T-helper 9 cell (primary cell): ENCODE measurements at places on chromosomes 7 and 10.

DNA sequence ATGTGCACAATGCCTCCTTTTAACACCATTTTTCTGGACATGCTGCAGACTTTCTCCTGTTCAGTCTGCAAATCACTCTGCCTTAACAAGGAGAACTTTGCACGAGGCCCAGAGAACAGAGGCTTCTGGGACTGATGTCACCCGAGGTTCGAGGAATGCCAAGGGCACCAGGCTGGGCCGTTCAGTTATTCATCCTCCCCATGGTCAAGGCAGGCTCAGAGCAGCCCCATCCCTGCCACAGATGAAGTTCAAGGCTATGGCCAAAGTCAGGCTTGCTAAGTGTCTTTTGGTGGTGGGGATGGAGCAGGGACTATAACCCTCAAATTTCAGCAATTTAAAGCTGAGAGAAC lies 9.4 kb upstream of the DUSP5 start:
- DNase-seq = no peak

DNA sequence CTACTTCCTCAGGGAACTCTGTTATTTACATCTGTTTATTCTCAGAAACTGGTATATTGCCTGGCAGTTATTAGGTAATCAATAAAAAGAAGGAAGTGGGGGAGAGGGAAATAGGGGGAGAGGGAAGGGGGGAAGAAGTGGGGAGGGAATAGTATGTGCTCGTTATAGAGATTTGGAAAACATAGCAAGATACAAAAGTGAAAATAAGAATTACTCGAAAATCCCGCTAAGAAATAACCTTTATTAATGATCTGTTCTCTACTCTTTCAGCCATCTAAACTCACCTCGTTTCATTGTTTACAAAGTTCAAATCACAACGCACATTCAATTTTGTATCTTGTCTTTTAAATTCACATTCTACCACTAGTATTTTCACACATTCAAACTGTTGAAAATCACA lies 63.0 kb upstream of the CDCA7L start:
- no peak for DNase-seq

DNA sequence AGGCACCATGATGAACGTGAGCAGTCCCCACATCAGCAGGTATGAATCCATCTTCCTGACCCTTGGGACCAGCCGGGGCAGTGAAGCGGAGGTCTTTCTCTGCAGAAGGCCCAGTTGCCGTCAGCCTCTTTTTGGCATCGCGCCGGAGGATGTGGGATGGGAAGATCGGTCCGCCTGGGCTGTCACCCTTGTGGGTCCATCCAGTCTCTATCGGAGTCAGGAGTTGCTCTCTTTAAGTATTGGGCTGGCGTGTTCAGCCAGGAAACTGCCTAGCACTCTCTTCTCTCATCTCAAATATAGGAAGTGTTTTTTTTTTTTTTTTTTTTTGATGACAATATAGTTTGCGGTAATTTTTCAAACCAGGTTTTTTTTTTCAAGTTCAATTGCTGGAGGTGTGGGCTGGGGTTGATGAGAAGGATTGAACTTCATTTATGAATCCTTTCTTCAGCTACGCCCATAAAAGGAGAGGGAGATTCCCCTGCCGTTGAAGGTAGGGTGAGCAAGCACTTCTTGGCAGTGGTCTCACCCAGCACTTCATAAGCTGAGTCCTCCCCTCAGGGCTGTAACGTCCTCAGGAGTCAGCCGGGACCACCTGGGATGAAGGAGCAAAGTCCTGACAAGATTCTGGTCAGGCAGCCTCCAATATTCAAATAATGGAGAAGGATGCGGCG lies at the start of gene IL2RA:
Gene IL2RA, minus strand, starts transcription at position 267 of the 671 bp plus-strand sequence. Its CDS starts 216 bp downstream, at position 51.
- peak; percentile 53 for DNase-seq

- no peak for DNase-seq
Observed at GRCh38 chr10:110398419-110399105, 93.8 kb upstream of the SMNDC1 start.

- DNase-seq = no peak
Observed at GRCh38 chr7:154960063-154960790, 42.7 kb downstream of the PAXIP1 start.

- no peak for DNase-seq
Observed at GRCh38 chr7:158536871-158537515, 50.6 kb downstream of the PTPRN2 start.

DNA sequence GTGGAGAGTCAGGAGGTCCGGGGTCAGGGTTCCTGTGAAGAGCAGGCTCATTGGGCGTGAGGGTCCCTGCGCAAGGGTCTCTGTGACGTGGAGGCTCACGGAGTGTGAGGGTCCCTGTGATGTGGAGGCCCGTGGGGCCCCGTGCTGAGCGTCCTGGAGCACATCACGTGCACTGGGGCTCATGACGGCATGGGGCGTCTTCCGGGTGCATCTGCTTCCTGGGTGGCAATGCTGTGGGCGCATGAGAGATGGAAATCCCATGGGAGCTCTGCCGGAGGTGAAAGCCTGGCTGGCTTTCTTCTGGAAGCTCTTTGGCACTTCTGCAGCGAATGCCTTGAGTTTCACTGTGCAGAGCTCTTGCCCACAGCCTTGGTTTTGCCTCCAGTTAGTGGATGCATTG lies 71.4 kb downstream of the WDR37 start:
- no peak for DNase-seq

GRCh38 chr10:119640875-119641526 lies 10.2 kb upstream of the BAG3 start:
- DNase-seq = no peak

DNA sequence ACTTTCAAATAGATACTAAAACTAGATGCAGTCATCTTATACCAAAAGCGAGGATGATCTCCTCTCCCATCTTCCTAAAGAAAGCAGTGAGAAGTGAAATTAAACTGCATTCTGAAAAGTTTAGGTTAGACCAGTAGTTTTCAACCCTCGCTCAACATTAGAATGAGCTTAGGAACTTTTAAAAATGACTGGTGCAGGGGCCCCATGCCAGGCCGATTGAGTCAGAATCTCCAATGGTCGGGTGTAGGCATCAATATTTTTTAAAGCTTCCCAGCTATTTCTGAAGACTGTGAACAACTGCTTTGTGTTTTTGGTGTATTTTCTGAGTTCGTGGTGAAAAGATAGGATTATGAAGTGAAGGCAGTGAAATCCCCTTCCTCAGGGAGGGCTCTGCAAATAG lies 146.0 kb downstream of the VTI1A start:
- no peak for DNase-seq

DNA sequence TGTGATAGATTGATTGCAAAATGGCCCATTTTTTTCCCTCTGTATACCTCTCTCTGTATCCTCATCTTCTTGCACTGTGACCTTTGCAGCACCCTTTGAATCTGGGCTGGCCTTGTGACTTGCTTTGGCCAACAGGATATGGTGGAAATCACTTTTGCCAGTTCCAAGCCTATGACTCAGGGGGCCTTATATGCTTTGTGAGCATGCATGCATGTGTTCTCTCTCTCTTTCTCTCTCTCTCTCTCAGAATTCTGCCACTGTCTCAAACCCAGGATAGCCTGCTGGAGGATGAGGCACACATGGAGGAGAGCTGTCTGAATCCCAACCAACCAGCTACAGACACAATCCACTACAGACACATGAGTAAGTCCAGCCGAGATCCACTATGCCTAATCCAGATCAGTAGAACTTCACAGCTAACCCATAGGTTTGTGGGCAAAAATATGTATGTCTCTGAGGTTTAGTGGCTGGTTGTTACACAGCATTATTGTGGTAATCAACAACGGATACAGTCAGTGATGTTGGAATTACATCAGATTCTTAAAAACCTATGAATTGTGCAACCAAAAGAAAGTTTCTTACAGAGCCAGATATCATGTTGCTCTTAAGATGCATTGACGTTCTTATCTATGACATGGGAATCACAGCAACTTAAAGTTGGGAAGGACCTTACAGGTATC lies 41.8 kb upstream of the ABCB4 start:
- no peak for DNase-seq

DNA sequence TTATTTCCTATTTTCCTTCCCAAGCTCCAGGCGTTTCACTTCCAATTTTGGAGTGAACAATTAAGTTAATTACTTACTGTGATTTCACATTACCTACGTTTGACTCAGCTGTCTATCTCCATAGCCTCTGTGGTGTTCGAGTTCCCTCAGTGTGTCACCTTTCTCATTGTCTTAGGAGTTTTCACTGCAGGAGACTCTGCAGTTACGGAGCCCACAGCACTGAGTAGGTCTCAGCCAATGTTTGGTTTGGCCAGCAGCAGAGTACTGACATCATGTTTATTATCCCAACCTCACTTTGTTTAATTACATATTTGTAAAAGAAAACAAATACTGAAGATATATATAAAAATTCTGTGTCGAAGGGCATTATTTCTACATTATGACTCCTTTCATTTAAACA lies 1123.9 kb downstream of the CNTNAP2 start:
- no peak for DNase-seq

- peak; percentile 77 for DNase-seq
Observed at GRCh38 chr10:69451209-69451783, at the start of gene TSPAN15. Gene TSPAN15, plus strand, starts transcription at chr10:69451465. Its CDS starts 130 bp downstream, at chr10:69451595.

- no peak for DNase-seq
Observed at GRCh38 chr10:110093722-110094121, 85.9 kb downstream of the ADD3 start.

DNA sequence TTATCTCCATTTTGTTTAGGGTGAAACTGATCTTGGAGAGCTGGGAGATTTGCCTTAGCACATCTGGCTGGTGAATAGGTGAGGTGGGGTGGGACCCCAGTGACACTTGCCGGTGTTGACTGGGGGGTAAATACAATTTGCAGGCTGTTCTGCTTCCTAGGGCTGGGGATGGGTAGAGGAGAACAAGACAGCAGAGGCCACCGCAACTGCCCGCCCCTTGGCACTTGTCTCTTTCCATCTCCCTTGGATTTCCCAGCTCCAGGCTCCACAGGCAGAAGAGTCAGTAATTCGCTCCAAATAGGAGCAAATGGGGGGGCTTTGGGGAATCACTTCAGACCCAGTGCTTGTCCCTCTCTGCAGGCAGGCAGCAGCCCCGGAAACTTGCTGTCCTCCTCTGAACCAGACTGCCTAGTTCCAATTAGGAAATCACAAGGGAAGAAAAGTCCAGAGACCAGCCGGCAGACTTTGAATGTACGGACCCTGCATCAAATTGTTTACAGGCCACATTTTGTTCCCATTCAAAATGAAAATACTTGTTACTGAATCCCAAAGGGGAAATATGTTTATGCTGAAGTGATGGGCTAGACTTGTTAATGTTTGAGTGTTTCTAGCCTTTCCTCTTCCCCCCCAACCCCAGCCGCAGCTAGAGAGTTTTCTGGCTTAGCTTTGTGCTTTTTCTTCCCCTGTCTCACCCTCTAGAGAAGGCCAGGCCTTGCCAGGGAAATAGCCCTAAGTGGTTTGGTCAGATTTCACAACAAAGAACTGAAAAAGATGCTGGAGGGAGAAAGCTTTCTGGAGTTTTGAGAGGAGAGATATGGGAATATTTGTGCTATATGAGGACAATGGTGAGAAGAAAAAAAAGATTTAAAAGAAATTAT lies 10.0 kb upstream of the INPP5F start:
- no peak for DNase-seq

GRCh38 chr10:31625566-31625965 lies 303.1 kb downstream of the ARHGAP12 start:
- DNase-seq = no peak

DNA sequence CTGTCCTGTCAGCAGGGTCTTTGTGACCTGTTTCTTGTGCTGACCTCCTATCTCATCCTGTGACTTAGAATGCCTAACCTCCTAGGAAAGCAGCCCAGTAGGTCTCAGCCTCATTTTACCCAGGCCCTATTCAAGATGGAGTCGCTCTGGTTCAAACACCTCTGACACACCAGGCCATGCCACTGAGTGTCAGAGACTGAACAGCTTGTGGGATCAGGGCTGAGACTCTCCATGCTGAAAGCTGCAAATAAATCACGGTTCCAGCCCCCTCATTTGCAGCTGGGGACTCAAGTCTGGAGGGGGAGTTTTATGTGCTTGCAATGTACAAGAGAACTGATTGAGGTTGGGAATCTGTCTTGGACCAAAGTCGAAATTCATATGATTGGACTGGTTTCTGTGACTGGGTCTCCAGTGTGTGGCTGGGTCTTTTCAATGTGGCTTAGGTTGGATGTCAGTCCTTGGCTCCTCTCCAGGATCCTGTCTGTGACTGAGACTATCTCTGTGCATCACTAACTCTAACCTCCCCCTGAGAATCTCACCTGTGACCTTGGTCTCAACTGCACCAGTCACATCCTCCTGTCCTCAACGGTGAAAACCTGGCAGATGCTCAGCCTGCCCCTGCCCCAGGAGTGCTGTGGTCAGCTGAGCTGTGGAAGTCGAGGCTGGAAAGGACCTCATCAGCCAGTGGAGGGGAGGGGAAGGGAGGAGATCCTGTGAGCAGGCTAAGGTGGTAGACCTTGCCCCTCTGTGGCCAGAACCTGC lies 11.7 kb downstream of the PRF1 start:
- DNase-seq = no peak

DNA sequence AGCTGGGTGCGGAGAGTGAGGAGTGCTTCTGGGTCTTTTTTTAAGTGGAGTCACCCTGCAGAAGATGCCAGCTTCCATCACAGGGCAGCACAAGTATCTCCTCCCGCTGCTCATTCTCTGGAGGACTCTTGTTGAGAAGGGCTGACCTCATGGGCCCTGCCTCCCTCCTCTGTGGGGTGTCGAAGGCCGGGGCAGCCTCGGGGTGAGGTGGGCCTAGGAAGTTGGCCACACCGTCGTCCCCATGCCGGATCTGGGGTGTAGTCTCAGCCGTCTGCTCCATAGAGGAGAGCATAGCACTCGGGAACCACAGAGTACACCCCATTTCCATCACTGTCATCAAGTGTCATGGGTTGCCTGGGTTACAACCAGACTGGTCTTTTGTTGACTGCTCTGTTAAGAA lies 85.0 kb downstream of the TRRAP start:
- no peak for DNase-seq

DNA sequence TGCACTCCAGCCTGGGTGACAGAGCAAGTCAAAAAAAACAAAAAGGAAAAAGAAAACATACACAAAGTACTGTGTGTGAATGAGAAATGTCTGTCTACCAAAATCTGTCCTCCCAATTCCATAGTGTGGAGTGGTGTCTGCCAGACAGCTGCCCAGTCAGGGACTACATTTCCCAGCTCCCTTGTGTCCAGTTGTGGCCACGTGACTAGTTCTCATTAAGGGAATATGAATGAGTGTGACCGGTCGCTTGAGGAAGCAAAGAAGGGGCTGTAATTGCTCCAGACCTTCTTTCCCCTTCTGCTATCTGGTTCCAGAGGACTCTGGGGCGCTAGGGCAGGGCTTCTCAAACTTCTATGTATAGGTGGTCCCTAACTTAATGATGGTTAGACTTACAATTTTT lies 204.1 kb downstream of the PHTF2 start:
- DNase-seq = no peak

DNA sequence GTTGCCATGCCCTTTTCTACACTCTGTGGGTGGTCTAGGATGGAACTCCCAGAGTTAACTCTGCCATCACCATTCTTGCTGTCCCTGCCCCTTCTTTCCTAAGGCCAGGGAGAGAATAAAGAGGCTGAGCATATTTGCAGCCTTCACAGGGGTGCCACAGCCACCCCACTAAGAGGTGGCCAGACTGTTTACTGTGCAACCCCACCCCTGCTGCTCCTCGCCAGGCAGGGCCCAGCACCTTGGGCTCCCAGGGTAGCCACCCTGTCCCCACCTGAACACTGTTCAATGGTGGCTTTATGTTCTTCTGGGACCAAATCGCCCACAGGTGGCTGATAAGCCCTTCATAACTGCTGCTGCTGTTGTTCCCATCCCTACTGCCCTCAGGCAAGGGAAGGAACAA lies 198.9 kb downstream of the SNX13 start:
- no peak for DNase-seq
